CMK (cell line): ENCODE measurements at places on chromosomes 13 and 19.

DNA sequence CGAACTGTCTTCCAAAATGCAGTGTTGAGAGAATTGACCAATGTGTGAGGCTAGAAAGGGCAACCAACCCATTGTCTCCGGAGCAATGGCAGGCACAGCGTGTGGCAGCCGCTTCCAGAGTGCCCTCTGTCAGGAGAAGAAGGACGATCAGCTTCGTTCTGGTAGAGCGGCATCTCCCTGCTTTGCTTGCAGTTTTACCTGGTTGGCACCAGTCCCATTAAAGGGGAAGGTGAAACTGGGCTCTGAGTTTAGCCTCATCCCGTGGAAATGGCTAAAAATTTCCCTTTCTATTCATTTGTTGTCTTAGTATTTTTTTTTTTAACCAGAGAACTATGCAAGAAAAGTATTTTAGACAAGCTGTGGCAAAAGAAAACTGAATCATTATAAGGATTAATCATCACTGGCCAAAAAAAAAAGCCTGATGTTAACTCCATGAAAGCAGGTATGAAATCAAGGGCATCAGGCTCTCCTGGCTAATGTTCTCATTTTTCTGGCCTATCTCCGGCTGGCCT, 81.5 kb upstream of the SLC7A1 start:
- no peak for DNase-seq

DNA sequence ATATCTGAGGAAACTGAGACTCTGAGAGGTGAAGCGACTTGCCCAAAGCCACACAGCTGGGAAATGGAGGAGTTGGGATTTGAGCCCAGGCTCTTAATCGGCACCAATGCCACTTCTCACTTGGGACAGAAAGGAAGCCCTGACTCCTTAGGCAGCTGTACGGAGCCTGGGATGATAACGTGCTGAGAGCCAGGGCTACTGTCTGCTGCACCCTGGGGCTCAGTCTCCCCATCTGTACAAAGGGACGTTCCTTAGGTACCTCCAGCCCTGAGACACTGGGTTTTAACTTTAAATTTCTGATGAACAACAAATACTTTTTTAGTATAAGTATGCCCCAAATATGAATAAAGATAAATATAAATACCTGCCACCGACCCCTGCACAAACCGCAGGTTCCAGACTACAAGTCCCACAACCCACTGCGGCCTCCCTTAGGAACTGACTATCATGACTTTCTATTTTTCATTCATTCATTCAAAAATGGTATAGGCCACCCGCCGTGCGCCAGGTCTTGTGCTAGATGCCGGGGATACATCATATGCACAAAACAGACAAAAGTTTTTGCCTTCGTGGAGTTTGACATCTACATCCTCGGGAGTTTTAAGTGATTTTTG, 776 bp upstream of the NCLN start:
- no peak for DNase-seq

- no peak for DNase-seq
Measured at GRCh38 chr13:21104199-21105019, 43.0 kb upstream of the LATS2 start.

GRCh38 chr13:39405596-39406205, 197.3 kb downstream of the LHFPL6 start:
- DNase-seq: no peak

GRCh38 chr13:113411216-113412023, 41.9 kb downstream of the ADPRHL1 start:
- DNase-seq: no peak

DNA sequence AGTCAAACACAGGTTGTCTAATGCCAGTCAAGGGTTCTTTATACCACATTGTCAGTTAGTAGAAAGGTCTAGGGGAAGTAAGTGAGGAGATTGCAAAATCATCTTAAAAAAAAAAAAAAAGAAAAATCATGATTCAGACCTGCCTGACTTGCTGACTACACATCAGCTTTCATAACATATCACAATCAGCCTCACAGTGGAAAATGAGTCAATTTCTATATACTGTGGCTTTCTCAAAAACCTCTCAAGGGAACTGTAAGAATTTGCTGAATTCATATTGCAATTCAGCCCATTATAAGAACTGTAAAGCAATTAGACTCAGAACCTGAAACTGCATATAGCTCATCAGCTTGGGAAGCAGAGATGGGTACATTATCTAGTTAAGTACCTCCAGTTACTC, 75.3 kb upstream of the GPC6 start:
- no peak for DNase-seq

- no peak for DNase-seq
Measured at GRCh38 chr13:61777899-61778298, 362.2 kb upstream of the PCDH20 start.

- no peak for DNase-seq
Measured at GRCh38 chr13:30037766-30038165, 187.3 kb upstream of the UBL3 start.

DNA sequence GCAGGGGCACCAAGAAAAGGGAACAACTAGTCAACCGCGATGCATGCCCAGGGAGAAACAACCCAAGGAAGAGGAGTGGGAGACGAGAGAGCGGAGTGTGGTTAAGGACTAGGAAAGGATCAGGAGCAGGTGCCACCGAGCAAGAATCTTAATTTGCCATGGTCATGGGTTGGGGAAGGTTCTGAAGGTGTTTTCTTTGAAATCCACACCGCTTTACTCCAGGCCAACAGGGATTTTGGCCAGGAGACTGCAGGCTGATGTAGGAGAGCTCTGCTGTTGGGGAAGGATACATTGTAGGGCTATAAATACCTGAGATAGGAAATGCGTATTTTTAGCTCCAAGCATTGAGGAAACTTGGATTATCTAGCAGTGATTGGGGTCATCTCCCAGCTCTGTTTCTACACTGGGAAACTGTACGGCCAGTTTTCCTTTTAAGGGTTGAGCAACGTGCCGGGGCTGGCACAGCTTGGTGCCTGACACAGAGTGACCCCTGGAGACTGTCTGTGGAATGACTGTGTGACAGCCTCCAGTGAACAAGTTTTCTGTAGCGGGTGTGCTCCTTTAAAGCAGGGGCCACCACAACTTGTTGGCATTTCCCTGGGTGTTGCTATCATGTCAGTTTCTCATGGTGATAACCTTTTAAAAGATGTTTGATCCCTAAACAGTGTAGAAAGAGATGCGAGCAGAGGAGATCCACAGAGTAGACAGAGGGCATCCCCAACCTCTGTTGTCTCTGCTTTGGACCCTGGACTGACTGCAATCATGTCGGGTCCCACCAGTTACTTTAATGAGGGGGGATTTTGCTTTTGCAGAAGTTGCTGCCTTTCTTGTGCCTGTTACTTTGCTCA, 34.3 kb downstream of the ZNF536 start:
- no peak for DNase-seq

GRCh38 chr19:12938779-12939601, 581 bp downstream of the CALR start:
- peak; percentile 76 for DNase-seq

DNA sequence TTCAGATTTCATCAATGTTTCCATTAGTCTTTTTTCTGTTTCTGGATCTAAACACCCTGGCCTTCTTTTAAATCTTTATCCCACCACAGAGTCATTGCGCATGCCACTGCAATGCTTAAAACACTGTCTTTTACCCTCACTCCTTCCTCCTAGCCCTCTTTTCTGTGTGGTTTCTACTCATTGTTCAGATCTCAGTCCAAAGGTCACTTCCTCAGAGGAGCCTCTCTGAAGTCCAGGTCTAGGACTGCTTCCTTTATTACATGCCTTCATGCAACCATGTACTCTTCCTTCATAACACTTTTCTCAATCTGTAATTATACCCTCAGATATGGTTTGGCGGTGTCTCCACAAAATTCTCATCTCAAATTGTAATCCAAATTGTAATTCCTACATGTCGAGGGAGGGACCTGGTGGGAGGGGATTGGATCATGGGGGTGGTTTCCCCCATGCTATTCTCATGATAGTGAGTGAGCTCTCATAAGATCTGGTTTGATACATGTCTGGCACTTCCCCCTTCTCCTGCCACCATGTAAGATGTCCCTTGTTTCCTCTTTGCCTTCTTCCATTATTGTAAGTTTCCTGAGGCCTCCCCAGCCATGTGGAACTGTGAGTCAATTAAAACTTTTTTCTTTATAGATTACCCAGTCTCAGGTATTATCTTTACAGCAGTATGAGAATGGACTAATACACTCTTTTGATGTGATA, 808.9 kb downstream of the DIAPH3 start:
- peak; percentile 31 for DNase-seq

GRCh38 chr19:50239921-50240590, 36.6 kb downstream of the MYH14 start:
- no peak for DNase-seq

- no peak for DNase-seq
Measured at GRCh38 chr19:2274931-2275535, 6.9 kb downstream of the PEAK3 start.

GRCh38 chr19:49502866-49503581, 6.8 kb downstream of the RPS11 start:
- DNase-seq: no peak

- DNase-seq: no peak
Measured at GRCh38 chr19:2962018-2962670, 15.2 kb upstream of the TLE6 start.

GRCh38 chr19:30369833-30370232, 2.4 kb upstream of the ZNF536 start:
- no peak for DNase-seq

GRCh38 chr19:19059018-19059836, 4.6 kb upstream of the SLC25A42 start:
- no peak for DNase-seq

DNA sequence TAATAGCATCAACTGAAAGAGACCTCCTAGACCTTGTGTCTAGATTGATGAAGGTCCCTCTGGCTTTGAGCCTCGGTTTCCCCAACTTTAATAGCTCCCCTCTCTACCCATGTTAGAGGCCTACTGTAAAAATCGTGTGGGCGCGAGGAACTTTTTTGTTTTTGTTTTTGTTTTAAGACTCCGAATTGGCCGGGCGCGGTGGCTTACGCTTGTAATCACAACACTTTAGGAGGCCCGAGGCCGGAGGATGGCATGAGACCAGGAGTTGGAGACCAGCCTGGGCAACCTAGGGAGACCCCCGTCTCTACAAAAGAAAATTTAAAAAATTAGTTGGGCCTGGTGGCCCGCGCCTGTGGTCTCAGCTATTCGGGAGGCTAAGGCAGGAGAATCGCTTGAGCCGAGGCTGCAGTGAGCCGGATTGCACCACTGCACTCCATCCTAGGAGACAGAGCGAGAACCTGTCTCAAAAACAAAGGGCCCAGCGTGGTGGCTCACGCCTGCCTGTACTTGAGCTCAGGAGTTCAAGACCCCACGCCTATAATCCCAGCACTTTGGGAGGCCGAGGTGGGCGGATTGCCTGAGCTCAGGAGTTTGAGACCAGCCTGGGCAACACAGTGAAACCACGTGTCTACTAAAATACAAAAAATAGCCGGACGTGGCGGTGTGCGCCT, 858 bp upstream of the PPP6R1 start:
- DNase-seq: no peak

DNA sequence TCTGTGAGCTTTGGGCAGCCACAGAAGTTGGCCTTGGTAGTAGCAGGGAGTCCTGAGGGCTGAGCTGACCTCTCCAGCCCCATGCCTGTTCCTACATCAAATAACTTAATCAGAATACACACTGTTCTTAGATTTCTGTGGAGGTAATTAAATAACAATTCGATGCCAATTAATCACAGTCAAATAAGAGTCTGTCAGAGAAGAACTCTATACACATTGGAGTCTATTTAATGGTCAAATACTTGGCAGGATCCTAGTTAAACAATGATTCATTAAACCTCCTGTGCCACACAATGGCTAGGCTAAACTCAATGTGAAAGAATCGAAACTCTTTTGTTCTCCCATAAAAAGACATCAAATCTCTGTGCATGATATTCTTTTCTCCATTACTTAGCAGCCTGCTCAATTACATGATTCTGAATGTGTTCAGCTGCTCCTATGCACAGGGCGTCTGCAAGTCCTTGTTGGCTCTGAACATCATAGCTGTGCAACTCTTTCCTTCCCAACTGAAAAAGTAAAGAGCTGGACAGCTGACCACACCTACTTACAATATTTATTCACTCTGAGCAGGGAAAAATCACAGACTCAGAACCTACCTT, 173.1 kb downstream of the ABCC4 start:
- DNase-seq: no peak

- no peak for DNase-seq
Measured at GRCh38 chr13:79901336-79901735, 420.4 kb downstream of the NDFIP2 start.

DNA sequence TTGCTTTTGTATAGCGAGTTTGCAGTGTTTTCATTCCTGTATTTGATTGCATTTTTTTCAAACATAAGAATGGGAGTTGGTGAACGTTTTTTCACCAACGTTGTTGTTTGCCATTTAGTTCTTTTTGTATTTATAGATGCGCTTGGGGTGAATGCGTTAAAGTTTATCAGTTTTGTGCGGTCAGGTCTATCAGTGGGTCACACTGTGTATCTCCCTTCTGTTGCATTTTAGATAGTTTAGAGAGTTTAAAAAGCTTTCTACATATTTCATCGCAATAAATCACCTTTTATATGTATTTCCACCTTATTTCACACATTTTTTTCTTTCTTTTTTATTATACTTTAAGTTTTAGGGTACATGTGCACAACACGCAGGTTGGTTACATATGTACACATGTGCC, 16.4 kb downstream of the OR7A5 start:
- DNase-seq: no peak

GRCh38 chr13:44726778-44727177, 150.6 kb upstream of the TSC22D1 start:
- no peak for DNase-seq

DNA sequence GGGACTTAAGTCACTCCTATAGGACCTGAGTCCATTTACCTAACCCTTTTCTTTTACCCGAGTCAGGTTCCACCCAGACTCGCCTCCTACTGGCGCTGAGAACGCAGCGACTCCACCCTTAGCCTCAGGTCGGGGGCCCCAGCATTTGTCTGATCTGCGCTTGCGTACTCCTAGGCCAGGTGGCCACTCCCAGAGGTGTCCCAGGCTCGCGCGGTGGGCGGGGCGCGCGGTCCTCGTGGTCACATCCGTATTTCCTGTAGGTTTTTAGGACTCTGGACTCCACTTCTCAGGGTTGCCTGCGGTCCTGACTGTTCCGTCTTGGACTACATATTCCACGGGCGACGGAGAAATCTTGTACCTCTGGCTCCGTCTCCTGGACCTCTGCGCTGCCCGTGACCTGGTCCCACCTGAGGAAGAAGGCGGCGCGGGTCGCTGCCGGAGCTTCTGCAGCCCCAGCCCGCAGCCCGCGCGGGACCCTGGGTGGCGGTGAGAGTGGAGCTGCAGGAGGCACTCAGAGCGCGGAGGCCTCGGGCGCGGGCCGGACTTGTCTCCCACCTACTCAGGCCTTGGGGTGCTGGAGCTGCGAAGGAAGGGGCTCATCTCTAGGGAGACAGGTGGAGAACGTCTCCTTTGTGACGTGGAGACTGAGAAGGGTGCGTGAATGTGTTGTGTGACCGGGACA, 11.0 kb upstream of the ZNF573 start:
- DNase-seq: no peak

DNA sequence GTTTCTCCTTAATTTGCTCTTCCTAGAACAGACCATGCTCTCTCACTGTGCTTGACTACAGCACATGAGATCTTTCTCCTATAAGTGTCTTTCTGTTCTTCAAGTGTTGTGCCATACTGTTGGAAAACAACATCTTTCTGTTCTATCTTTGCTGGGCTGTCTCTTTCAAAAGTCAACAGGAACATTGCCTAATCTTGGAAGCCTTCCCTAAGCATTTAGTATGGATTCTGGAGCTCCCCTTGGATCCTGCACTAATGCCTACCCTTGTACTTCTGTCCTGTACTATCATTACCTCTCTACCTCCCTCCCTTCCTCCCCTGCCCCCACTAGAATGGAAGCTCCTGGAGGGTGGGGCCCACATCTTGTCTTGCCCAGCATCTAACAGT, 26.8 kb downstream of the STARD13 start:
- no peak for DNase-seq
